ENCODE measurements at places on chromosomes 13 and 19. TPM values are rescaled to one million over a fixed set of nuclear protein-coding genes. Genes with fewer than 3 reads are reported as not detected.

GRCh38 chr19:46488551-46488950 lies 7.1 kb downstream of the PNMA8B start:
- H3K36me3 ChIP-seq = no peaks in the 10 kb centered on the region
- H3K27ac ChIP-seq = no peak overlapping the region
- DNase-seq = no peak
- no peak overlapping the region for H3K4me3 ChIP-seq
- H3K27me3 ChIP-seq = peaks cover 39% of the 10 kb centered on the region

DNA sequence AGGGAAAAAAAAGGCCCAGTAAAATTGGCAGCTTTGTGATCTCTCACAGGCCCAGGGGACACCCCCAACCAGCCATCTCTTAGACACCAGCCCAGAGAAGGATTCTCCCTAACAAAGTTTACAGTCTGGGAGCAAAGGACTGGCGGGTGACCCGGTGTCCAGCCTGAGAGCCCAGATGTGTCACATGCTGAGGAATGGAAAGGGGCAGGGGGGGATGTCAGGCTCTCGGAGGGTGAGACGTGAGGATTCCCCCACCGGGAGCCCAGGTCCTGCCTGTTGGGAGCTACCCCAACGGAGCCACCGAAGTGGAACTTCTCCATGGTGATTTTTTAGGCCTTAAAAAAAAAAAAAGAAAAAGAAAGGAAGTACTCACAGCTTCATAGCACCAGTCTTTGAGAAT lies 4.8 kb upstream of the CTXN1 start:
- peaks cover 16% of the 10 kb centered on the region for H3K4me1 ChIP-seq
- DNase-seq = no peak
- H3K36me3 ChIP-seq = no peaks in the 10 kb centered on the region
- H3K27me3 ChIP-seq = no peaks in the 10 kb centered on the region

GRCh38 chr13:50912851-50913250 lies 3.3 kb downstream of the RNASEH2B start:
- H3K4me1 ChIP-seq = peaks cover 15% of the 10 kb centered on the region
- no peak overlapping the region for H3K27ac ChIP-seq
- H3K36me3 ChIP-seq = no peaks in the 10 kb centered on the region
- H3K27me3 ChIP-seq = no peaks in the 10 kb centered on the region
- no peak for DNase-seq
- H3K4me3 ChIP-seq = no peak overlapping the region

GRCh38 chr13:60090574-60090973 lies 73.2 kb downstream of the DIAPH3 start:
- no peak overlapping the region for H3K4me3 ChIP-seq
- H3K4me1 ChIP-seq = no peaks in the 10 kb centered on the region
- no peaks in the 10 kb centered on the region for H3K36me3 ChIP-seq
- H3K27ac ChIP-seq = no peak overlapping the region
- DNase-seq = no peak
- H3K27me3 ChIP-seq = no peaks in the 10 kb centered on the region

DNA sequence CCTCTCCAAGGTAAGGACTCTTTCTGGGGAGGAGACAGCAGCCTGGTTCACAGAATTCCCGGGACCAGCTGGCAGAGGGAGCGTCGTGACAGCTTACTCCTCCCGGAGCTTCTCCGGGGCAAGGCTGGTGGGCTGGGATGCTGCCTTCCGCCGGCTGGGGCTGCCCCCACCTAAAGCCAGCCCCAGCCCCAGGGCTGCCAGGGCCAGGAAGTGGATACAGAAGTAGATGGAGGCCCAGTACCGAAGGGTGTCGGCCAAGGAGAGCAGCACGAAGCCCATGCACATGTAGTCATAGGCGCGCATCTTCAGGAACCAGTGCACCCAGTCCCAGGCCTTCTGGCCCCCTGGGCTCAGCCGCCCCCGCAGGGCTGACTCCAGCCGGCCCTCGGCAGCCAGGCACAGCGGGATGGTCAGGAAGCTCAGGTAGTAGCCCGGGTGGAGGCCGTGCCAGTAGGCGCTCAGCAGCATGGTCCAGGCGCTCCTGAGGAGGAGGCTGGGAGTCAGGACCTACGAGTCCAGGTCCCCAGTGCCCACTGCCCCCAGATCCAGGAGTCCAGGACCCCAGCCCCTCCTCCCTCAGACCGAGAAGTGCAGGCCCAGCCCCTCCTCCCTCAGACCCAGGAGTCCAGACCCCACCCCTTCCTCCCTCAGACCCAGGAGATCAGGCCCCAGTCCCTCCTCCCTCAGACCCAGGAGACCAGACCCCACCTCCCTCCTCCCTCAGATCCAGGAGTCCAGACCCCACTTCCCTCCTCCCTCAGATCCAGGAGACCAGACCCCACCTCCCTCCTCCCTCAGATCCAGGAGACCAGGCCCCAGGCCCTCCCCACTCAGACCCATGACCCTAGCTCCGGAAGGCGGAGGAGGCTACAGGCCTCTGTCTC lies 1.2 kb upstream of the TMC4 start:
- H3K4me1 ChIP-seq = no peaks in the 10 kb centered on the region
- peaks cover 11% of the 10 kb centered on the region for H3K27me3 ChIP-seq
- H3K4me3 ChIP-seq = no peak overlapping the region
- no peak overlapping the region for H3K27ac ChIP-seq
- no peak for DNase-seq
- H3K36me3 ChIP-seq = no peaks in the 10 kb centered on the region

GRCh38 chr13:51697181-51697580 lies 106.8 kb downstream of the DHRS12 start:
- no peak overlapping the region for H3K27ac ChIP-seq
- no peaks in the 10 kb centered on the region for H3K4me1 ChIP-seq

GRCh38 chr13:72745260-72745659 lies 17.5 kb downstream of the BORA start:
- peaks cover 38% of the 10 kb centered on the region for H3K36me3 ChIP-seq
- no peaks in the 10 kb centered on the region for H3K27me3 ChIP-seq
- H3K4me1 ChIP-seq = no peaks in the 10 kb centered on the region
- H3K27ac ChIP-seq = no peak overlapping the region
- H3K4me3 ChIP-seq = no peak overlapping the region

DNA sequence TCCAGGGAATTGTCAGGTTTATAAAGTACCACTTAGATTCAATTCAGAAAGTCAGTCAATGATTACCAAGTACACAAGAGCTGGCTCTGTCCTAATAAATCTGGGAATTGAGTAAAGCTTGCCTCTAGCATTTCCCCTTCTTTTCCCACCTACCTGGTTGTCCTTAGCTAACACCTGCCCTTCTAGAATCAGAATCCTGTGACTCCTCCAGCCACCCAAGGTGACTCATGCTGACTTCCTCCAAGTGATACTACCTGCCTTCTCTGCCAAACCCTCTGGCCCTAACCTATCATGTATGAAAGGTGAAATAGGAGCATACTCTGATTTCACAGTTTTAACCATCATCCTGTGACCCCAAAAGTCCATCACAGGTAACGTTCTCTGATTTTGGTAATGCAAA lies 151.2 kb downstream of the DIAPH3 start:
- no peaks in the 10 kb centered on the region for H3K27me3 ChIP-seq
- H3K4me3 ChIP-seq = no peak overlapping the region
- H3K36me3 ChIP-seq = no peaks in the 10 kb centered on the region
- H3K4me1 ChIP-seq = no peaks in the 10 kb centered on the region
- DNase-seq = no peak

- H3K4me3 ChIP-seq = no peak overlapping the region
- no peak for DNase-seq
Observed at GRCh38 chr13:62320129-62321108, 904.8 kb upstream of the PCDH20 start.

- no peaks in the 10 kb centered on the region for H3K36me3 ChIP-seq
- peak overlapping the region; percentile 64 for H3K4me3 ChIP-seq
- peaks cover 9% of the 10 kb centered on the region for H3K4me1 ChIP-seq
- DNase-seq = peak; percentile 48
Observed at GRCh38 chr19:40348961-40349507, 539 bp downstream of the PLD3 start.

GRCh38 chr19:14149509-14149994 lies 13.2 kb upstream of the ASF1B start:
- no peaks in the 10 kb centered on the region for H3K36me3 ChIP-seq
- H3K4me3 ChIP-seq = peak overlapping the region; percentile 10
- peak overlapping the region; percentile 49 for H3K27ac ChIP-seq
- peak; percentile 30 for DNase-seq
- H3K27me3 ChIP-seq = no peaks in the 10 kb centered on the region

- H3K4me1 ChIP-seq = no peaks in the 10 kb centered on the region
- H3K27me3 ChIP-seq = no peaks in the 10 kb centered on the region
- H3K27ac ChIP-seq = no peak overlapping the region
Observed at GRCh38 chr13:65154661-65155447, 2075.3 kb downstream of the PCDH9 start.

DNA sequence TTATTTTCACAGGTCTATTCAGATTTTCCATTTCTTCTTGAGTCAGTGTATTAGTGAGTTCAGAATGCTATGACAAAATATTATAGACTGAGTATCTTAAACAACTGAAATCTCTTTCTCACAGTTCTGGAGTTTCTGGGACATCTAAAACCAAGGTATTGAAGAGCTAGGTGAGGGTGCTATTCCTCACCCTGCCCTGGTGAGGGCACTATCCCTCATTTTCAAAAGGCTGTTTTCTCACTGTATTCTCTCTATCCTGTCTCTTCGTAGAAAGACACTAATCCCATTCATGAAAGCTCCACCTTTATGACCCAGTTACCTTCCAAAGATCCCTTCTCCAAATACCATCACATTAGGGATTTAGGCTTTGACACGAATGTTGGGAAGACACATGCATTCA lies 1617.1 kb downstream of the PCDH9 start:
- H3K4me3 ChIP-seq = no peak overlapping the region
- no peaks in the 10 kb centered on the region for H3K4me1 ChIP-seq
- DNase-seq = no peak

GRCh38 chr13:98514288-98514687 lies 62.6 kb downstream of the STK24 start:
- H3K27ac ChIP-seq = no peak overlapping the region
- DNase-seq = no peak
- H3K4me1 ChIP-seq = peaks cover 43% of the 10 kb centered on the region
- H3K36me3 ChIP-seq = no peaks in the 10 kb centered on the region
- no peak overlapping the region for H3K4me3 ChIP-seq

- H3K36me3 ChIP-seq = no peaks in the 10 kb centered on the region
- no peak overlapping the region for H3K4me3 ChIP-seq
- no peaks in the 10 kb centered on the region for H3K4me1 ChIP-seq
- DNase-seq = no peak
- no peak overlapping the region for H3K27ac ChIP-seq
Observed at GRCh38 chr13:90414691-90415596, 932.5 kb upstream of the MIR17HG start.

DNA sequence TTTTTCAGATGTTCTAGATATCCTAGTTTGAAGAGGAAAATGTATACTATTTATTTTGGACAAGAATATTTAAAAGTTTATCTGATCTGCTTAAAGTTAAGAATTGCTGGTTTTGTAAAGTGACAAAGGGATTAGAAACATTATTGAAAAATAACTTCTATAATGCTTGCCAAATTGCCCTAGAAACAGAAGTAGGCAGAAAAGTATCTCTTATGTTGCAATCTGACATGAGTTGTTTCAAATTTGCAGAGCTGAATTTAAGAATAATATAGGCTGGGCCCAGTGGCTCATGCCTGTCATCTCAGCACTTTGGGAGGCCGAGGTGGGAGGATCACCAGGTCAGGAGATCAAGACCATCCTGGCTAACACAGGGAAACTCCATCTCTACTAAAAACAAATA lies 777.1 kb downstream of the LIG4 start:
- no peak overlapping the region for H3K27ac ChIP-seq
- no peaks in the 10 kb centered on the region for H3K36me3 ChIP-seq
- no peaks in the 10 kb centered on the region for H3K4me1 ChIP-seq
- no peaks in the 10 kb centered on the region for H3K27me3 ChIP-seq
- DNase-seq = no peak
- no peak overlapping the region for H3K4me3 ChIP-seq

DNA sequence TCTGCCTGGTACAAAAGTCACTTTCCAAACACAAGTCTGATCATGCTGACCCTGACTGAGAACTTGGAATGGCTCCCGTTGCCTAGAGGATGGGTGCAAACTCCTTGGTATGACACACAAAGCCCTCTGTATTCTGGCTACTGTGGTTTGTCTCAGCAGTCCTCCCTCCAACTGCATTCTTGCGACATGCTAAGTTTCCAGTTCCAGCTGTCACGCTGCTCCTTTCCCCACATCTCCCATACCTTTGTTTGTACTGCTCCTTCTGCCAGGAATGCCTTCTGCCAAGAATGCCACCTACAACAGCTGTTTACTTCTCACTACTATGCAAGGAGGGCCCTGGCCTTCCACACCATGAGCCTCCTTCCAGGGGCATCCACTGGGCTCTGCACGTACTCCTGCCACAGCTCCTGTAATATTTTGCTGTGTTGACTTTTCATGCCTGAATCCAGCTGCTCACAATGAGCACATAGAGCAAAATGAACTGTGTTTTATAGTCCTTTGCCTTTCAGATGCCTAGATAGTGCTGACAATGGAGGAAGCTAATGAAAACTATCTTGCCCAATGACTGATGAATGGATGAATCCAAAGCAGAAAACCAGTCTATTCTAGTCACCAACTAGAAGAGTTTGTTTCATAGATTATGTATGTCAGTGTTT lies 543.7 kb downstream of the EFNB2 start:
- H3K27me3 ChIP-seq = peaks cover 3% of the 10 kb centered on the region
- no peak overlapping the region for H3K27ac ChIP-seq
- DNase-seq = no peak
- no peaks in the 10 kb centered on the region for H3K36me3 ChIP-seq
- no peak overlapping the region for H3K4me3 ChIP-seq

GRCh38 chr13:27097691-27098090 lies 73.9 kb downstream of the USP12 start:
- no peak for DNase-seq
- no peaks in the 10 kb centered on the region for H3K27me3 ChIP-seq
- H3K27ac ChIP-seq = no peak overlapping the region
- H3K4me3 ChIP-seq = no peak overlapping the region
- H3K36me3 ChIP-seq = peaks cover 16% of the 10 kb centered on the region

- no peak overlapping the region for H3K27ac ChIP-seq
- DNase-seq = no peak
- no peaks in the 10 kb centered on the region for H3K36me3 ChIP-seq
- no peaks in the 10 kb centered on the region for H3K4me1 ChIP-seq
- no peaks in the 10 kb centered on the region for H3K27me3 ChIP-seq
Observed at GRCh38 chr13:30097089-30097488, 210.3 kb downstream of the KATNAL1 start.

DNA sequence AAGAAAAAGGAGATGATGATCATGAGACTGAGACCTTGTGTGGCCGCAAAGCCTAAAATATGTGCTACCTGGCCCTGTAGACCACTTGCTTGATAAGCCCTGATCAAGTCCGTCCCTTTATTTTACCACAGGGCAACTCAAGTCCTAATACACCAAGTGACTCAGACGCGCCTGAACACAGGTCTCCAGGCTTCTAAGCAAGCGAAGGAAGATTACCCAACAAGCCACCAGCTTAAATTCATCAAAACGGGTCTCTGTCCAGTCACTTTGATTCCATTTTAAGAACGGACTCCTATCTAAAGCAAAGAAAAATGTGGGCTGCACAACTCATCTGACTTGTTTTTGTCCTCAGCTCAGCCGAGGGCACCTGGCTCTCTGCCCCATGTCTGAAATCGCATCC lies 26.8 kb downstream of the SLC7A1 start:
- no peak overlapping the region for H3K27ac ChIP-seq
- H3K4me1 ChIP-seq = no peaks in the 10 kb centered on the region
- DNase-seq = no peak

EDNRB gene
- total RNA-seq = 21.3 TPM

KCNRG gene
- not detected for total RNA-seq

TMEM59L gene
- total RNA-seq = not detected

SOX1 gene
- not detected for total RNA-seq

LRRC8E gene
- total RNA-seq = not detected

NLRP4 gene
- total RNA-seq = not detected

JSRP1 gene
- 226 TPM for total RNA-seq

GARIN5A gene
- total RNA-seq = 1.9 TPM

HCST gene
- total RNA-seq = 1.2 TPM

GPR108 gene
- total RNA-seq = 40.3 TPM

PLA2G4C gene
- total RNA-seq = 53.0 TPM

SLITRK1 gene
- not detected for total RNA-seq

SHFL gene
- 3.0 TPM for total RNA-seq
